ACHN (cell line): ENCODE measurements at places on chromosomes 12 and 14.

- no peak for DNase-seq
These were observed 352.7 kb downstream of the KCNH5 start for GRCh38 chr14:62692490-62693106.

DNA sequence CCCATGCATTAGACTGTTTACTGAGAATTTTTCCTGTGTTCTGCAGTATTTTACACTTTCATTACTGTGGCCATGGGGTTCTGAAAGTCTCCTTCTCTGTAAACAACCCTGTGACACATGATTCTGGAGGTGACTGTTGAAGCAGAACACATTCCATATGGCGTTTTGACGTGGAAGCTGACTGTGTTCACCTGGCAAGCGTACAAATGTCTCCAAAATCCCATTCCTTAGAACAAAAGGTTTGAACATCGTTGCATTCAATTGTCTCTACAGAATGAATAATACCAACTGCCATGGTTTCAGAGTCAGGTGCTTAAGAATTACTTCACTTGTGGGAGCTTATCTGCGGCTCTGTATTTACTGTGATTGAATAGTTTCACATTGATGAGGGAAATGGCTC is 485.6 kb upstream of the TMEM132C start:
- no peak for DNase-seq

GRCh38 chr14:101191721-101192660 is 288.5 kb upstream of the RTL1 start:
- DNase-seq: no peak

DNA sequence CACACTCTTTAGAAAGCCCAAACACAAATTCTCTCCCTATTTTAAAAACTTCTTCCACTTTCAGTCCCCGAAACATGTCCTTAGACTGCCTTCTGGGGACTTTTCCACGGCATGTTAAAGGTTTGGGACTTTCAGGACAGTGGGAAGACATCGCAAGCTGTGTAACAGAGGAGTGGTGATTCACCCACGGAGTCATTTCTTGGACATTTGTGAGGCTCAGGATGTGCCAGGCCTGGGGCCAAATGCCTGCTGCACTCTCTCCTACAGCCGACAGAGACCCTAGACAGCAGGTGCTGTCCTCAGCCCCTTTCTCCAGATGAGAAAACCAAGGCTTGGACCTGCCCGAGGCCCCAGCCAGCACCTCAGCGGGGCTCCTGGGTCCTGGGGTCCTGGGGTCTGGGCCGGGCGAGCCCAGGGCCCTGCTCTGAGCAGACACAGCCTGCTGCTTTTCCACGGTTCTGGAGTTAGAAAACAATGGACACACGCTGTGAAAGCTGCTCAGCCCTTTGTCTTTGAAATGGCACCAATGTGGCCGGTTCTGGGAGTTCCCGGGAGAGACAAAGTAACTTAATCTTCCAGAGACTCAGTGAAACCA is 370.2 kb upstream of the SFSWAP start:
- DNase-seq: no peak

DNA sequence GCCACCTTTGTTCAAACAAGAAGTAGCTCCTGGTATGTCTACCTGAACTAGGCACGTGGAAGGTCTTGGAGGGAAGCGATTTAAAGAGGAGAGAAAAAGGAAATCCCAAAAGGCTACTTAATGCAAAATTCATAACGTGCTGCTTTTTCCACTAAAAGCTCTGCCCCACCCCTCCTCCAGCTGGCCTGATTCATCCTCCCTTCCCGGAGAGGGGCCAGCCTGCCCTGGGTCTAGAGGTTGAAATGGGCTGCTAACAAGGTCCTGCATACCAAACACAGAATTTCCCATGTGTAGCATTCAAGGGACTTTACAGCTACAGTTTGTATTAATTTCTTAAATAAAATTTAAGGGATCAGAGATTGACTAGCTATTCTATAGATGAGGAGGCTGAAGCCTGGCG is 83.2 kb downstream of the KNTC1 start:
- DNase-seq: no peak

DNA sequence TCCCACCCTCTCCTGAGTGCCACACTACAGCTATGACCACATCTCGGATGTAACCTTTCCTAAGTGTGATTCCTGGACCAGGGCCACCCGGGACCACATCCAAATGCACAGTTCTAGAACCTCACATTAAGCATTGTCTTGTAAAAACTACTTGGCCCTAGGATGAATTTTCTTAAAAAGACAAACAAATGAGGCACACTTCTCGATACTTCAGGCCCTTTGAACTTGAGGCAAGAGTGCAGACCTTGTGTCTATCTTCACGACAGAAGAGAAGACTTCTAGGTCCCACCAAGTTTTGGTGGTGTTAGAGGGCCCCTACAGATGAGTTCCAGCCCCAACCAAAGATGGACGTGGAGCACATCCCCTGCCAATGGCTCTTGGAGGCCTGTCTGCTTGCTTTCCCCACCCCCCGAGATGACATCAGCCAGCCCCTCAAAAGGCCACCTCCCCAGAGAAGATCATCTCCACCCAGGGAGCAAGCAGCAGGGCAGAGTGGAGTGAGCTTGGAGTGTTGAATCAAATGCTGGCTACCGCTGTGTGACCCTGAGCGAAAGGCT is 9.3 kb downstream of the ISCU start:
- no peak for DNase-seq

DNA sequence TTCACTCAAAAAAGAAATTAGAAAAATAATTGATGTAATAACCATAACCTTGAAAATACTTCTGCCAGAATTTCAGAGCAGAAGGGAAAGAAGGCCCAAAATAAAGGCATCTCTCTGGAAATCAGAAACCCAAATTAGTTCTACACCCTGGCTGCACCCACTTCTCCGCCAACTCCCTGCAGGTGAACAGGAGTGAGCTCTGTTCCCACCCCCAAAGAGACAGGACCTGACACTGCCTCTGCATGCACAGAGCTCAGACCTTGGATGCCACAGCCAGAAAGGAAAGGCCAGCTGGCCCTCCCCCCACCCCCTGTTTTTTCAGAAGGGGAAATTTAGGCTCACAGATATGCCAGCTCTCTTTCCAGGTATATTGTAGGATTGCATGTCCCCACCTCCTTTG is 228.2 kb downstream of the BCL11B start:
- no peak for DNase-seq

DNA sequence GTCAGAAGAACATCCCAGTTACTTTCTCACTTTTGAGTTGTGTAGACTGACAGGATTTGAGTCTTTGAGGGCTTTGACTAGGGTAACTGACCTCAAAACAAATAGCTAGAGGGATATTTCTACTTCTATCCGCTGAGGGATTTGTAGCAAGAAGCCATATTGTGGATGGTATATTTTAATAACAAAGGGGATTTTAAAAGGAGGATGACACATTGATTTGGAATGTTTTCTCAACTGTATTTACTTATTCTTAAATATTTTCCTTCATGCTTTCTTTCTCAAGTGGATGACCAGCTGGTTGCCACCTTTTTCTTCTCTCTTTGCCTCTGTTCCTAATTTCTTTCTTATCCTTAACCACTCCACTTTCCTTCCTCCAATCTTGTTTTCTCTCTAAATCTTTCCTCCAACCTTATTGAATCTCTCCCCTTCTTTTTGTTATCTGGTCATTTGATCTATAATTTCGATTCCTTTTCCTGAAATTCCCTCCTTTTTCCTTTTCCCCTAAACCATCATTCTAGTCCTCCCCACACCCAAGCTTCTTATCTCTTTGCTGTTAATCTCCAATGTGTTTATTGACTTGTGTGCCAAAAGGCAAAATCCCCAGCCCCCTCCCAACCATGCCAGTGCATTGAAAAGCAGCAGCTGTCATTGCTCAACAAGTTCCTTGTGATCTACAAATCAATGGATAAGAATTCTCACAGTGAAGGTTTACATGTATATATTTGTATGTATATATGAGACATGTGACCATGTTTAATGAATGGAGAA is 411.6 kb downstream of the RAD51B start:
- DNase-seq: peak; percentile 33

- no peak for DNase-seq
These were observed 306.6 kb upstream of the TMPO start for GRCh38 chr12:98208816-98209215.

GRCh38 chr12:92098594-92099380 is 46.9 kb downstream of the BTG1 start:
- DNase-seq: no peak

DNA sequence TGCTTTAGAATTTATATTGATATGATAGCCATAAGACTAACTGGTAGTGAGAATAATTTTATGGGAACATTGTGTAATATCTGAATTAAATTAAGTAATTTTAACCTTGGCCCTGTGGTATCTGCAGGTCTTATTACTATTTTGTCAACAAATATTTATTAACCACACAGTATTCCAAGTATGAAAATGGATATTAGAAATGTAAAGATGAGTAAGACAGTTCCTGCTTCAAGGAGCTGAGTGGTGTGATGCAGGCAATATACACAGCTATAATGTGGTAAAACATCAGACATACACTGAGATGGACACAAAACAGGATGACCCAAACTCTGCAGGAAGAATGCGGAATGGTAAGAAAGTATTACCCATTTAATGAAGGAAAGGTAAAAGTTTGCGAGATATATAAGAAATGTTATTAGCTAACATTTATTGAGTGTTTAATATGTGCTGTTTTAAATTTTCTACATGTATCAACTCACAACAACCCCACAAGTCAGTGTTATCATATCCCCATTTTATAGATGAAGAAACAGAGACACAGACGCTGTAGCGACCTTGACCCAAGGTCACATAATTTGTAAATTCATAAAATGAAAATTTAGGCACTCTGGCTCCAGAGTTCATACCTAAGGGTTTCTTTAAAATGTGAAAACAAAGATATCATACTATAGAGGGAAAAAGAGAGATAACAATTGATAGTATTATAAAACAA is 12.7 kb downstream of the ABCD2 start:
- DNase-seq: no peak

- DNase-seq: no peak
These were observed 12.3 kb downstream of the MARS1 start for GRCh38 chr12:57500213-57500612.

DNA sequence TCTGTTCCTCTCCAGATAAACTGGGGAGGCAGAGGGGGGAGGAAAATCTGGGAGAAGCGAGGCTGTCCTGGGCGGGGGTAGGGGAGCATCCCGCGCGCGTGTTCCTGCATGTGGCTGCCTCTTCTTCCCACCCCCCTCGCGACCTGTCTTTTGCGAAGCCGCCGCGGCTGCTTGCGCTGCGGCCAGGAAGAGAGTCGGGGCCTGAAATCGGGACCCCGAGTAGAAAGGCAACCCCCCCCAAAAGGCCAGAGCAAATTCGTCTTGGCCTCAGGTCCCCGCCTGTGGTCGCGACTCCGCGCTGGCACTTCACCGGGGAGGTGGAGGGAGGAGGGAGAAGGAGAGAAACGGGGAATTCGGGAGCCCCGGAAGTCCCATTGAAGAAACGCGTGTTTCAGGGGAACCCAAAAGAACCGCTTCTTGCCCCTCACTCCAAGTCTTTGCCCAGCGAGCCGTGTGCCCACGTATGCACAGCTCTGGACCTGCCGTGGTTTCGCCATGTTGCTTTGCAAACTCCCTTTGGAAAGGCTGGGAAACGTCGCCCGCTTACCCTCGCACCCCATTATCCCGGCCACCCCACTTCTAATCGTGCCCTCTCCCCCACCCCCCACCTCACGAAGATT is 944 bp downstream of the CCND2 start:
- DNase-seq: peak; percentile 51

- no peak for DNase-seq
These were observed 8.7 kb upstream of the SELPLG start for GRCh38 chr12:108642269-108642870.

- no peak for DNase-seq
These were observed 9.8 kb downstream of the GARIN2 start for GRCh38 chr14:67199016-67199415.

DNA sequence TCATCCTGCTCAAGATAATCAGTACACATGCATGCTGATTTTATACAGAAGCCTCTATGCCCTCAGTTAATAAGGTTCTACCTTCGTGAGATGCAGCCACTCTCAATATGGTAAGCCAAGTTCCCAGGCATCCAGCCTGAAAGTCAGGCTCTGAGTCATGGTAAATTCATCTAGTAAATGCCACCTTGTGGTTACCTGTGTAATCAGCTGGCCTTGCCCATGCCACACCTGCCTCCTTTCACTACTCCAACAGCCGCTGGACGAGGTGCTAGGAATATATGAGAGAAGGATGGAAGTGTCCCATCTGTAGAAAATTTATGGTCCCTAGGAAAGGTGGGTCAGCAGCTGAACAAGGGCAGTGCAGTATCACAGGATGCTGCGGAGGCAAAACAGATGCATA is 207.3 kb downstream of the SSPN start:
- peak; percentile 45 for DNase-seq

DNA sequence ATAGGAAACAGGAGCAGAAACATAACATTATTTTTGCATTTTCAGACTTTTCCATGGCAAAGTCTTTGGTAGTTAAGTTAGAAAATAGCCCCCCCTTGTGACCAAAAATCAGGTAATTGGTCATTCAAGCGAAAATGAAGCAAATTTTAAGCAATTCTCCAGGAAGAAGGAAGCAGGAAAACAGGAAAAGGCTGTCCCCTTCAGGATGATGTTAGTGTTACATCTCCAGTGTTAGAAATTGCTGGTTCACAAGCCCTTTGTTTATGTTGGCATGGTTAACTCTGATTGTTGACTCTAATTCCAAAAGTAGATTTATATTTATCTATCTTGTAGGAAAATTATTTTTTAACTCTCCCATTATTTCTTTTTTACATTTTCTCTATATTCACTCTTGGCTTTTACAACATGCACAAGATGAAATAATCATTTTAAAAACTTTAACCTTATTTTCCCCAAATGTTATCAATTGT is 18.8 kb upstream of the GAS2L3 start:
- peak; percentile 94 for DNase-seq

DNA sequence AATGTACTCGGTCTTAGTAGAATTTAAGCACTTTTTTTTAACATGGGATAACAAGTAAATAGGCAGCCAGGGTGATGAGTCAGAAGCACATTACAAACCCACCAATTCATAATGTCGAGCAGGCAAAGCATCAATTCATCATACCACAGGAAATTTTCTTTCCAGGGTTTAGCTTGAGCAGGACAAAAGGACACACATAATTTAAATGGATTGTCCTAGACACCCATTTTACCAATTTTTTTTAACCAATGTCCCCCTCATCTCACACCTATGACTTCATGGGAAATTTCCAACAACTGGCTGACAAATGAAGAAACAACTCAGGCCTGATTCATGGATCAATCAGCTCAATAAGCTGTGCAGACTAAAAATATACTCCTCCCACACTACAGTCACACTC is 58.8 kb upstream of the FOXG1 start:
- no peak for DNase-seq
